ENCODE measurements at places on chromosomes 6 and 20. TPM values are rescaled to one million over a fixed set of nuclear protein-coding genes. Genes with fewer than 3 reads are reported as not detected.

GRCh38 chr20:36085686-36086267 lies 68.8 kb upstream of the EPB41L1 start:
- DNase-seq, result peak; percentile 78

- no peak for DNase-seq
Observed at GRCh38 chr6:8166156-8166555, 63.8 kb upstream of the EEF1E1 start.

The INSM1 gene
- polyA plus RNA-seq, result not detected

The SSR1 gene
- polyA plus RNA-seq, result 241 TPM

The SLPI gene
- polyA plus RNA-seq, result 3.7 TPM

The COL9A3 gene
- polyA plus RNA-seq, result 0.25 TPM

The PACRG gene
- polyA plus RNA-seq, result 0.42 TPM
